ENCODE measurements at places on chromosomes 5 and 9. TPM values are rescaled to one million over a fixed set of nuclear protein-coding genes. Genes with fewer than 3 reads are reported as not detected.

- peaks cover 66% of the 10 kb centered on the region for H3K4me1 ChIP-seq
- no peak for DNase-seq
- H3K27ac ChIP-seq: peak overlapping the region; percentile 58
- H3K36me3 ChIP-seq: peaks cover 5% of the 10 kb centered on the region
- H3K4me3 ChIP-seq: no peak overlapping the region
Measured at GRCh38 chr5:131382407-131383395, 118.8 kb downstream of the CDC42SE2 start.

DNA sequence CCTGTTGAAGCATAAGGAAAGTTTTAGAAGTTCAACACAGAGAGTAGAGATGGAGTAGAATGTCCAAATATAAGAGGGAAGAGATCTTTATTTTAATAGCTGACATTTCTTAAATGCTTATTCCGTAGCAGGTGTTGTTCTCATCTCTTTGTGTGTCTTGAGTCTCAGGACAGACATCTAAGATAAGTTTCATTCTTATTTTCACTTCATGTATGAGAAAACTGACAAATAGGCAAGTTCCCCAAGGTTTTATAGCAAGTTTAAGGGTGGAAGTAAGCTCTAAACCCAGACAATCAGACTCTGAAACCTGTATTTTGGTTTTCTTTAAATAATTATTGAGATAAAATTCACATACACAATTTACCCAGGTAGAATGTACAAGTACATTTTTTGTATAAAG is 228.4 kb upstream of the PPP1R2B start:
- no peaks in the 10 kb centered on the region for H3K27me3 ChIP-seq
- H3K4me1 ChIP-seq: no peaks in the 10 kb centered on the region
- H3K36me3 ChIP-seq: no peaks in the 10 kb centered on the region

DNA sequence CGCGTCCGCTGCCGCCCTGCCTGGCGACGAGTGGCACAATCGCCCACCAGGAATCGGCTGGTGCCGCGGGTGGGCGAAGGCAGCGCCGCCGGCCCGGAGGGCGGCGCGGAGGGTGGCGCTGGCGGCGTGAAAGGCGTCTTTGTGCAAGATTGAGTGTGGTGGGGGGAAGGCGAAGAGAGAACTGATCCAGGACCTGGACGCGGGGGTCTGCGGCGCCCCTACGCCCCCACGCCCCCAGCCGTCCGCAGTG is 4.6 kb upstream of the RGMB start:
- DNase-seq: no peak
- H3K4me3 ChIP-seq: no peak overlapping the region
- H3K27ac ChIP-seq: no peak overlapping the region
- H3K27me3 ChIP-seq: peaks cover 13% of the 10 kb centered on the region

DNA sequence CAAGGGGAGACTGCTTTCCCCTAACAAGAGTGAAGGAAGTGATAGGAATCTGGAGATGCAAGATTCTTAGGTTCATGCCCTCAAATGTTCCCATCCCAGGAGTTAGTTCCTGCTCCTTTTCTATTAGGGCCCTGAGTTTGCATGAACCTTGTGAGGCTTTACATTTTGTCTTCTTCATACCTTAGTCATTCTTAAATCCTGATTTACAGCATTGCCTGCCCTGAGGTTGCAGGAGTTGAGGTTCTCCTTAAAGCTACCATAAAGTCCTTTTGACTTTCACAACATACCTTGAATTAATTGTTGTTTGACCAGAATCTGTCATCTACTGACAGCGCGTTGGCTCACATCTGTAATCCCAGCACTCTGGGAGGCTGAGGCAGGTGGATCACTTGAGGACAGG is 151.5 kb upstream of the ABCA1 start:
- H3K4me3 ChIP-seq: no peak overlapping the region
- no peak for DNase-seq
- H3K4me1 ChIP-seq: no peaks in the 10 kb centered on the region
- H3K27ac ChIP-seq: no peak overlapping the region
- H3K27me3 ChIP-seq: peaks cover 7% of the 10 kb centered on the region
- no peaks in the 10 kb centered on the region for H3K36me3 ChIP-seq

GRCh38 chr5:135013445-135013844 is 20.6 kb downstream of the PITX1 start:
- no peak overlapping the region for H3K4me3 ChIP-seq
- H3K4me1 ChIP-seq: peaks cover 2% of the 10 kb centered on the region
- no peak for DNase-seq
- peaks cover 6% of the 10 kb centered on the region for H3K36me3 ChIP-seq

DNA sequence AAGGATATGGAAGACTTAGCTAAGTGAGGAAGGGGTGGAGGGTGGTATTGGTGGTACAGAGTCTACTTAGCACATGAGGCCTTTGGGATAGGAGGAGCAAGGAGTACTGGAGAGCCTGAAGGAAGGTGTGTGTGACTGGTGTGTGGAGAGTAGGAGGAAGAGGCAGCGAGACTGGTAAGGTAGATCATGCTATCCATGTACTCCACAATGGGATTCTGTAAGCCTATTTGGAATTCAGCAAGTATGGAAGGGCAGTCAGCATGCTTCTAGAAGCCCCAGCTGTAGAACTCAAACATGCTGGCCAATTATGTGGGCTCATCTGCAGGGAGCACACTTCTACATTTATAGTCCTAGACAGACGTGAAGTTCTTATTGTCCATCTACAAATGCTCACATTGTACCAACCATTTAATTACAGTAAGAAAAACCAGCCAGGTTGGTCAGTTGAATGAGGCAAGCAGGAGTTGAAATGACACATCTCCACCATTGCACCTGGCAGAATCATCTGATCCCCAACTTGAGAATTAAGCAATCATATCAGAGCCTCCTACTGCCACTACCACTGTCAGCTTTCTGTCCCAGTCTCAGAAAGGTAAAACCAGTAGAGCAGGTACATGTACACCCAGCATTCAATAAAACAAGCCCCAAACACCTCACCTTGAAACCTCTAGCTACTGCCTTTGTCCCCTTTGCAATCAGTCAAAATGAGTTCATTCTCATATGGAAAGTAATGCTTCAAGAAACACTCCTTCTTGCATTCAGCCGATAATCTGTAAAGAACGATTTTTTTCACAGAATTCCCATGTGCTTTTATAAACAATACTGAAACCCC is 60.9 kb upstream of the GLRX start:
- peaks cover 7% of the 10 kb centered on the region for H3K4me1 ChIP-seq
- peaks cover 2% of the 10 kb centered on the region for H3K27me3 ChIP-seq
- H3K27ac ChIP-seq: no peak overlapping the region
- no peaks in the 10 kb centered on the region for H3K36me3 ChIP-seq
- no peak overlapping the region for H3K4me3 ChIP-seq

Gene PFN3
- not detected for total RNA-seq

Gene TMC1
- total RNA-seq: not detected

Measured in endothelial cell (in vitro differentiated cells).